Anterior cingulate cortex (tissue), 58 donors: ENCODE measurements at places on chromosomes 5 and 9.

- DNase-seq = no peak
Measured at GRCh38 chr5:147259837-147260236, 25.0 kb downstream of the STK32A start.

DNA sequence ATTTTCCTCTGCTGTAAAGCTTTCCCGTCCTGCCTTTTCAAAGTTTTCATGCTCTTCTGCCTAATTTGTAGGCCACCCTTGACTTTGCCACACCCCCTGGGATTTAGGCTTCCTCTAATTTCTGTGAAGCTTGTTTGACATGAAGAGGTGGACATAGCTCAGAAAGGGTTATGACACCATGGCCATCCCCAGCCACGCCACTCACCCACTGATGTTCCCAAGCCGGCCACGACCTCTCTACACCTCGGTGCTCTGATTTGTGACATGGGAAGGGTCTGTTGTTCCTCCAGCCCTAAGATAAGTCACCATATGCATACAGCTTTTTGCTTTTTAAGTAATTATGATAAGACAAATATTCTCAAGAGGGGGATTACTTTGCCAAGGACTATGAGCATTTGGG, 139.5 kb downstream of the BARX1 start:
- no peak for DNase-seq

GRCh38 chr9:69573651-69574050, 98.5 kb downstream of the APBA1 start:
- DNase-seq = no peak

DNA sequence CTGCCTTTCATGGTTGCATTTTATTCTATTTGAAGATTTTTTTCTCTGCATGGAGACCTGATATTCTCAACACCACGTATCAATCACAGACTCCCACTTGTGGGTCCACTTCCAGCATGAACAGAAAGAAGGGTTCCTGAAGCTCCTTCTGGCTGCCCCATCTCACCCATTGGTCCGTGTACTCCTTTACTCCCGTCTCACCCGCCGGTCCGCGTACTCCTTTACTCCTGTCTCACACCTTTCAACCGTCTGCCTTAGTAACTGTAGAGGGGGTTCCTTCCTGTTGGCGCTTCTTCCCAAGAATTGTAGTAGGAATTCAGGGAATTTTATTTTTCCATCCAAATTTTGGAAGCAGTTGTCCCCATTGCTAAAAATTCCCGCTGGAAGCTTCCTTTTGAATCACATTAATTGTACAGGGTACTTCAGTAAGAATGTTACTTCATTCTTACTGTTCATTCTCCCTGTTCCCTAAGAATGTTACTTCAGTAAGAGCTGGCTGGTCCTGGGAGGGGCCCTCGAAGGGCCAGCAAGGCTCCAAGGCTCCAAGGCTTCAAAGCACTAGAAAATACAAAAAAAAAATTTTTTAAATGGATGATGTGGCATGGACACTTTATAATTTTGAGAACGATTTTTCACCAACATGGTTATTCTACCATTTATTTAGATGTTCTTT, 3.9 kb upstream of the LPCAT1 start:
- no peak for DNase-seq

DNA sequence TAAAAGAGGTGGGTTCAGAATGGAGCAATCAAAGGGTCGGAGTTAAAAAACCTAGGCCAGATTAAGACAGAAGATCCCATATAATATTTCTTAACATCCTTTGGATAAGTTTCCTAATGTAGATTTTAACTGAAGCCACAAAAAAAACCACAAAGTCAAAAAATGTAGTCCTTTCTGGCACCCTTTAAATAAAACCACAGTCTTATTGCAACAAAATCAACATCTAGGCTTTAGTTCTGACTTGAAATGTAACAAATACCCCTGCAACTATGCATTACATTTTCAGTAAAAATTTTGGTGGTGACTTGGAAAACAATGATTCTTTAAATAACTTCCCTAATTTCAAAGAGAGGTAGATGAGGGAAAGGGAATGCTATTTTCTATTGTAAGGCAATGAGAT, 109.2 kb downstream of the PSAT1 start:
- DNase-seq = no peak

DNA sequence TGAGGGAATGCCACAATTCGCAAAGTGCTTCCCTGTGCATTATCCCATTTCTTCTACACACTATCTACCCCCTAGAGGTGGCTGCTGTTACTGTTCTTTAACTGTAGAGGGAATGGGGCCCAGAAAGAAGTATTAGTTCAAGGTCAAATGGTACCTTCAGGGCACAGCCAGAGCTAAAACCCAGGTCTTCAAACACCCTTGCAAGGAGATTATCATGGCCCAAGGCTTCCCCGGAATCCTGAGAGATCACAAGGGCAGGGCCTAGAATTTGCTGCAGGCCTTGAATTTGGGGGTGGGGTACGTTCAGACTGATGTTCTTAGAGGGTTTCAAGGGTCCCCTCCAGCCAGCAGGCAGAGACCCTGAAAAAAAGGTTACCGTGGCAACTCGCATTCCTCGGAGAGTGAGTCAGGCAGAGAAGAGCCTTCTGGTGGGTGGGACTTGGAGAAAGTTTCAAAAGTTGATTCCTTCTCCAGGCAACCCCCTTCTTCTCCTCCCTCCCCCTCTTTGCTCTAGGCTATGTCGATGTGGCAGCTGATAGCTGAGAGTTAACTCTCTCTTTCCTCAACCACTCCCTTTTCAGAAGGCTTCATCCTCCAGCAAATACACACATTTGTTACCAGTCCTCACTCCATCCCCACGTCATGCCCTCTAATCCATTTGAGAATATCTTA, 1.9 kb downstream of the SPARC start:
- DNase-seq = no peak

DNA sequence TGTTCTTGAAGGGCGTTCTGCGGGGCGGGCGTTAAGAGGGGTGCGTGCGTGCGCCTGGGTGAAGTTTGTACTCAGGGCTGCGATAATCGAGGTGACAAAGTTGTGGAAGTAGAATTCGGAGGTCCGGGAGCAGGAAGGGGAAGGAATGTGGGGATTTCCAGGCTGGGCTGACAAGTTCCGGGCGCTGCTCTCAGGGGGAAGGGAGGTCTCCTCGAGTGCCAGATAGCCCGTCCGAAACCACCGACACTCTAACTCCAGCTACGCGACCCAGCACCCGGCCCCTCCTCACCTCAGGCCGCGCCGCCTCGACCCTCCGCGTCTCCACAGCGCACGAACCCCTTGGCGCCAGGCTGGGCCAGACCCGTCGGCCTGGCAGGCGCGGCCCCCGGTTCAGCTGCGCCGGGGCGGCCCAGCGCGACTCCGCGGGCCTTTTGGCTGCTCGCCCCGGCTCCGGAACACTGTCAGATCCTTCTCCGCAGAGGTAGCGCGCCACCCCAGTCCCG, at the start of gene IL6ST:
TSS of gene IL6ST (minus strand) at position 469 of the 503 bp plus-strand sequence. CDS start 18,685 bp downstream, outside the sequence.
- DNase-seq = peak; percentile 61

GRCh38 chr5:14946815-14947620, 75.4 kb upstream of the ANKH start:
- no peak for DNase-seq

DNA sequence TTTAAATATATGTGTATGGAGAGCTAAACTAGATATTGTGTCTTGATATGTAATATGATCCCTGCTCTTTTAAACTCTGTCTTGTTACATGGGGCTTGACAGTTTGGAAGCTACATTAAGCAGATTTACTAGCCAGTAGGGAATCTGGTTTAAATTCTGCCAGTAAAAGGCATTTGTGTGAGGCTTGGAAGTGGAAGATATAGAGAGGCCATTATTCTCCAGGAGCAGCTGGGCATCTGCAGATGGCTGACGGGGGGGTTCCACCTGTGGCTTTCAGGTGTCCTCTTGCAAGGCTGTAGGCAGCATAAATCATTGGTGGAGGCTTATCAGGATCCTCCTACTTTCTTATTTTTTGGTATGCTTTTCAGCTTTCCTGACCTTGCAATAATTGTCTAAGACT, 179.1 kb upstream of the FBXL7 start:
- DNase-seq = peak; percentile 45

- no peak for DNase-seq
Measured at GRCh38 chr5:76804266-76804665, 14.6 kb upstream of the F2RL1 start.
